ENCODE measurements at places on chromosomes 1 and 21.

DNA sequence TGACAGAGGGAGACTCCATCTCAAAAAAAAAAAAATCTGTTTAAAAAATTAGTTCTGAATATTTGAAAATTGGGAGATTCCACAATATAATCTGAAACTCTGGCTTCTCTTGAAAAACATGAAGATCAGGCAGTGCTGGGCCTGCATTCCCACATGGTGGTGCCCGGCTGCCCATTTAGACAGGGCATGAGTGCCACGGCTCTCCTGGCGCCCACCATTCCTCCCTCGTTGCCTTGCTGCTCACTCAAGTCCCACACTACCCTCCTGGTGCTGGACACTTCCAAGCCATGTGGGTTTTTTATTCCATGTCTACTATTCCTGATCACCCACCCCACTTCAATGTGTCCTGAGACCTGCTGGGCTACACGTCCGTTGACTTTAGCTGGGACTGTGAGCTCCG lies 10.8 kb upstream of the MYOM3 start:
- no peak for DNase-seq

GRCh38 chr1:161185282-161185682 lies 8.0 kb upstream of the B4GALT3 start:
- peak; percentile 56 for DNase-seq

GRCh38 chr1:93573940-93574469 lies 107.6 kb downstream of the BCAR3 start:
- DNase-seq = no peak

GRCh38 chr1:191752342-191752741 lies 405.9 kb upstream of the RGS18 start:
- DNase-seq = no peak

All from activated CD4-positive, alpha-beta T cell treated with anti-CD3 and anti-CD28 coated beads for 1 hour (primary cell).